ENCODE measurements at places on chromosomes 1 and 21. TPM values are rescaled to one million over a fixed set of nuclear protein-coding genes. Genes with fewer than 3 reads are reported as not detected.

NFASC gene
- total RNA-seq: 9.4 TPM

CDC20 gene
- 0.54 TPM for total RNA-seq

KCNJ6 gene
- not detected for total RNA-seq

MATN1 gene
- not detected for total RNA-seq

- no peaks in the 10 kb centered on the region for H3K36me3 ChIP-seq
- H3K27me3 ChIP-seq: no peaks in the 10 kb centered on the region
- no peak for DNase-seq
- H3K4me1 ChIP-seq: no peaks in the 10 kb centered on the region
- no peak overlapping the region for H3K27ac ChIP-seq
These were observed 6.4 kb downstream of the COL8A2 start for GRCh38 chr1:36118447-36119204.

- H3K4me3 ChIP-seq: no peak overlapping the region
- no peak for DNase-seq
- no peak overlapping the region for H3K27ac ChIP-seq
- no peaks in the 10 kb centered on the region for H3K27me3 ChIP-seq
- H3K4me1 ChIP-seq: no peaks in the 10 kb centered on the region
These were observed 642.8 kb downstream of the PLA2G4A start for GRCh38 chr1:187471555-187471954.
